Mammary epithelial cell (primary cell): ENCODE measurements at places on chromosomes 7 and 10.

- no peak for DNase-seq
These were observed 61.2 kb upstream of the ABLIM1 start for GRCh38 chr10:114719311-114719710.

DNA sequence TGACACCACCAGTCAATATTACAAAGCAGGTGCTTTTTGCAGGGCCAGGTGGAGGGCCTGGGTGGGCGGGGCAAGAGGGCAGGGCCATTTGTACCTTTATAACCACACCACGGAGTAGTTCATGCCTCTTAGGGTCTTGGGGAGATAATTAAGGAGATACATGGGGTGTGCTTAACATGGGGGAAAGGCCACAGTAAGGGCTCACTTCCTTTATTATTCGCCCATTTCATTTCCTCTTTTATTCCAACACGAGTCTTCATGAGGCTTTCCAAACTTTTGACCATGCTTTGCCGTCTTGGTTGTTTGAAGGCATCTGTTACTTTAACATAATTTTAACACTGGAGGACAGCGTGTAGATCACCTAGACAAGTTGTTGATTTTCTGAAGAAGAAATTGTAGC, 33.3 kb upstream of the LYZL2 start:
- no peak for DNase-seq

- DNase-seq, result no peak
These were observed 227.0 kb downstream of the INHBA start for GRCh38 chr7:41475801-41476459.

DNA sequence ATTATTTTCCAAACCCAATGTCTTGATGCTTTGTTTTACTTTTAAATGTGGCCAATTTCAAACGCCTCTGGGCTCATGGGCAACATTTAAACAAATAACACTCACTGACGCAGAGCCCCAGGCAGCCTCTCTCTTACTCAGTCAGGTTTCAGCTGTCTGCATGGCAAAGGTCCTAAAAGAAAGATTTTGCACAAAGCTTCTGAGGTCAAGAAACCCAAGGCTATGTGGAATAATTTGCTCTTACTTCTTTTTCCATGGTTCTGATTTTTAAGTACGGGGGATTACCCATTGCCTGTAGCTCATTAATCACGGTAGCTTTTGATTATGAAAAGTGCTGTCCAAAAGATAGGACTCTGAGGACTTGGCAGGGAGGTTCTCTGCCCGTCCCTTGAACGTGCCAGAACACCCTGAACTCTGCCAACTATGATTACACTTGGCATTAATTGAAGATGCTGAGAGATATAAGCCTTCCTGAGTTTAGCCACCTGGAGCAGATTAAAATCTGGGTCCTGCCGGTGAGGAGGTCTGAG, 14.1 kb upstream of the MSRB2 start:
- peak; percentile 27 for DNase-seq

- DNase-seq, result no peak
These were observed 243.8 kb downstream of the GLI3 start for GRCh38 chr7:41992881-41993867.

DNA sequence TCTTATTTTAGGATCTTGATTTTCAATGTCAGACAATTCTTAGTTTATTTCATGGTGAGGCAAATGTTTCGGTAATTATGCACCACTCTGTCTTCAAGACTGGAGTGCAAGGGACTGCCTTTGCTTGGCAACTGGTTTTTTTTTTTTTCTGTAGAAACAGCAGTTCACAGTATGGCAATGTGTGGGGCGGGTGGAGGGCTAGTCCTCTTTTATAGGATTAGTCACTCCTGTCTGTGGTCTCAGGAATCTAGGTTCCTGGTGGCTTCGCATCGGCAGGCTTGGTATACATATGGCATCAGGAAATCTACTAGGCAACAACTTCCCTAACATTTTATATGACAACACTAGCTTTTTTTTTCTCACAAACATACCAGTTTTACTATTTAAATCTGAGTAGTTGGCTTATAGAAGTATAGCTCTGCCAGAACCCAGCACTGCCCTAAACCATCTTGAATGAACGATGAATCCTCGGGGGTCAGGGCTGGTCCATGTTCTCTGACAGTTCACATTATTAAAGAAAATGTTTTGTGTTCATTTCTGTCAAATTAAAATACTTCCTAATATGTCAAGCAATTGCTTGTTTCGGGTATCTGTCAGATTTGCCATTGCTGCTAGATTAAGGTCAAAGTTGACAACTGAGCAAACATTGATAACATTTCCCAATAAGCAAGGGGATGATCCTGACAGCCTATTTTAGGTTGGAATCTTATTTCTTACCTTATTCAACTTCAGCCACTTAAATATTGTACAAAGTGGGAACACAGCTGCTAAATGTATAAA, 289.7 kb upstream of the VSTM2A start:
- peak; percentile 32 for DNase-seq

- no peak for DNase-seq
These were observed 171.7 kb downstream of the LCOR start for GRCh38 chr10:97003804-97004201.

DNA sequence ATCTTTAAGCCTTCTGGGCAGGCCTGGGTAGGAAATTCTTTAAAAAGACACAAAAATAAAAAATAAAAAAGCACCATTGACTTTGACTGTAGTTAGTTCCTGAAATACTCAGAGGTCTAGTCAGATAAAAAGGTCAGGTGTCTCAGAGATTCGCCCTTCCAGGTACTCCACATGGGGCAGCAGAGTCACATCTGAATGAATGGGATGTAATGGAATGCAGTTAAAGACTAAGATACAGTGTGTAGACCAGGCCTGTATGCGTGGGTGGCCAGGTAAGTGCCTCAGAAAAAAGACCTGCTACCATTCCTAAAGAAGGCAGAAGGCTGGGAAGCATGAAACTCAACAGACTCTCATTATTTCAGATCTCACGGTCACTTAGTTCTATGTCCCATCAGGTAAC, 68.6 kb upstream of the SEM1 start:
- peak; percentile 25 for DNase-seq

DNA sequence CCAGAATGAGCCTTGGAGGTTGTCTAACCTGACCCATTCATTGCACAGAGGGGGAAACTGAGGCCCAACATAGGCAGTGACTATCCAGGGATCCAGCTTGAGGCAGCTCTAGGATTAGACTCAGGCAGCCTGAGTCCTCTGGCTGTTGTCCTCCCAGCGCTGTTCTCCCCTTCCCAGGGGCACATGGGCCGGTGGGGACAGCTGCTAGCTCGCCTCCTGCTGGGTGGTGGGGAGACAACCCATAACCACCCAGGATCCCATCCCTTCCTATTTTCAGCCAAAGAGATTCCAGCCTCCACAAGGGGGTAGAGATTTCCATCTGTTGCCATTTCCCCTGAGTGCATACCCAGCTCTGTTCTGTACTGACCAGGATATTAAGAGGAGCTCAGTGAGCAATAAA, 145.1 kb upstream of the GPR26 start:
- DNase-seq, result no peak

GRCh38 chr10:30413996-30414576, 19.9 kb upstream of the MAP3K8 start:
- DNase-seq, result peak; percentile 48

GRCh38 chr7:146652176-146652575, 535.6 kb downstream of the CNTNAP2 start:
- no peak for DNase-seq

DNA sequence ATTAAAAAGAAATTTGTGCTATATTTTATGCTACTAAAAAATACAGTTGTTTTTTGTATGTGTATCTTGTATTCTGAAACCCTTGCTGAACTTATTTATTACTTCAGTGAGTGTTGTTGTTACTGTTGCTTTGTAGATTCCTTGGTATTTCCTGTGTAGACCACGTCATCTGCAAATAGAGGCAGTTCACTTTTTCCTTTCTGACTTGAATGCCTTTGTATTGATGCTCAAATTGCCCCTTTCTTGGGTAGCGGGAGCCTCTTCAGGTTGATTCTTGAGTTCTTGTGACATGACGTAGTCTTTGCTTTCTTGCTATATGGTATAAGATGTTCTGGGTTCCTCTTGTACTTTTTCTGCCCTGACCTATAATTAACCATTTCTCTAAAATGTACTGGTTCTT, 504.1 kb downstream of the SDK1 start:
- DNase-seq, result peak; percentile 16

- DNase-seq, result no peak
These were observed 66.7 kb upstream of the FAM20C start for GRCh38 chr7:125661-126060.

DNA sequence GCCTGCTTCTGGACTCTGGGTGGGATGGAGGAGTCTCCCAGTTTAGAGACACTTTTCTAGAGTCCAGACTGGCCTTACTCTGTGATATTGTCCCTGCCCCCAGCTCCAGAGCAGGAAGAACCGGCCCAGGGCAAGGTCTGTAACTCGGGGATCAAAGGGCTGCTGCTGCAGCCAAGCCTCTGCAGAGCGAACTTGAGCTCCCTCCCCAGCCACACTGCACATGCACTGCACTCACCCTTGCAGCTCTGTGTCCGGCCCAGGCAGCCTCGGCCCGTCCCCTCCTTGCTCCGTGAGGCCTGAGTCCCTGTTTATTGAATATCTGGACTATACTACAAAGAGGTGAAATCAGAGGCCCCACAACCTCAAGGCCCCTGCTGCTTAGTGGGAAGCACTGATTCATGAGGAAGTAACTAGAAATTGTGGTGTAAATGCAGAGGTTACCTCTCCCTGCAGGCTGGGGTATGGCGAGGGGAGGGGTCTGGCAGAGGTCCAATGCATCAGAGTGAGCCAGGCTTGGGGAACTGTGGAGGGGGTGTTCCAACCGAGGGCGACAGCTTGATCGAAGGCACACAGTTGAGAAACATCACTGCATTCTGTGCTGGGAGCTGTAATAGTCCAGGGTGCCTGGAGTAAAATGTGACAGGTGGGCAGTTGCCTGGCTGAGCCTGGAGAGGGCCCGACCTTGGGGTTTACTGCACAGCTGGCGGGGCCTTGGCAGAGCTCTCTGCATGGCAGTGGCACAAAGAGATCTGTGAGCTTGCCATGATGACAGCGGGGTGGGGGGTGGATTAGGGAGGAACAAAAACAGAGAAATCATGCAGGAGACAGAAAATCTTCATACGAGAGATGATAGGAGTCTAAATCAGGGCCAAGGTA, 49.1 kb downstream of the AOC1 start:
- DNase-seq, result no peak

GRCh38 chr10:119703903-119704508, 21.8 kb upstream of the INPP5F start:
- DNase-seq, result no peak

GRCh38 chr7:4606797-4607196, 75.3 kb upstream of the FOXK1 start:
- DNase-seq, result no peak

DNA sequence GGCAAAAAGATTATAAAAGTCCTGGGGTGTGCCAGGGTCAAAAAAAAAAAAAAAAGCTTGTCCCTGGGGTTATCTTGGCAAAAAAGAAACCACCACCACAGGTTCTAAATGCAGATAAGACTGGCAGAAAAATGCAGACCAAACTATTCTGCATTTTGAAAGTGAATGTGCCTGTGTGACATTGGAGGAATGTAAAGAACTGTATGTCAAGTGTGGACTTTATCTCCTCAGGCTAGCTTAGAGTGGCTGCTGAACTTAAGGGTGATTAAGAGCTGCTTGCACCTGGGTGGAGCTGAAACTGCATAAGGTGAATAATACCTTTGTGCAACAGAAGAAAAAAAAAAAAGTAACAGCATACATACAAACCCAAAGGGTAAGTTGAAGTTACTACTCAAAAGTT, 1.3 kb upstream of the NAPEPLD start:
- DNase-seq, result peak; percentile 80

DNA sequence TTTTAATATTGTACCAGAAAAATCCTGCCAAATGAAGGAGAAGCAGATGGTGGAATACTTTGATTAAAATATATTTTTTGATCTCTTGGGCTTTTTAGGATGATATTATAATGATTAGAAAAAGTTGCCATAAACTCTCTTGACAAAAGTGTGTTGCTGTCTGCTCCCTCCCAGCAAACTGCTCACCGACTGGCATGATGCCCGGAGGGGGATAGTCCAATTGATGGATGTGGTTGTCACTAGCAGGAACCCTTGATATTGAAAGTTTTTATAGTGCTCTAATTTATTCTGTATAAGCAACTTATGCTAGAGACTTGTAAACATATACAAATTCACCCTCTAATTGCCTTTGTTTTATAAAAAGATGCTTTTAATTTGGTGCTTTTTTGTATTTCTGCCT, 114.0 kb downstream of the DNAH11 start:
- no peak for DNase-seq

DNA sequence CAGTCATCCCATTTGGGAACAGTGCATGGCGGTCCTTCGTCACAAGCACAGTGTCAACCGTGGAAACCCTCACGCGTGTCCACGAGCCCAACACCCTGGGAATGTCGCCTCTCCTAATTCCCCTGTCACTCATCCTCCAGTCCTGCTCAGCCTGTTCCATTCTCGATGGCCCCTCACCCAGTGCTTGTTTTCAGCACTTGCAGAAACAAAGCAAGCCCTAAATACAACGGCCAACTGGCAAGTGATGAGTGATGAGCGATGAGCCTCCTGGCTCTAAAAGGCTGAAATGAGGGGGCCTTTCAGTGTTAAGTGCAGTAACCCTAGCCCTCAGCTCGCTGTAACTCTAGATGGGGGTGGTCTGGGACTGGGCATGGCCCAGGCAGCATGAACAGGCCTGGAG, 22.6 kb downstream of the NKX2-3 start:
- DNase-seq, result no peak

DNA sequence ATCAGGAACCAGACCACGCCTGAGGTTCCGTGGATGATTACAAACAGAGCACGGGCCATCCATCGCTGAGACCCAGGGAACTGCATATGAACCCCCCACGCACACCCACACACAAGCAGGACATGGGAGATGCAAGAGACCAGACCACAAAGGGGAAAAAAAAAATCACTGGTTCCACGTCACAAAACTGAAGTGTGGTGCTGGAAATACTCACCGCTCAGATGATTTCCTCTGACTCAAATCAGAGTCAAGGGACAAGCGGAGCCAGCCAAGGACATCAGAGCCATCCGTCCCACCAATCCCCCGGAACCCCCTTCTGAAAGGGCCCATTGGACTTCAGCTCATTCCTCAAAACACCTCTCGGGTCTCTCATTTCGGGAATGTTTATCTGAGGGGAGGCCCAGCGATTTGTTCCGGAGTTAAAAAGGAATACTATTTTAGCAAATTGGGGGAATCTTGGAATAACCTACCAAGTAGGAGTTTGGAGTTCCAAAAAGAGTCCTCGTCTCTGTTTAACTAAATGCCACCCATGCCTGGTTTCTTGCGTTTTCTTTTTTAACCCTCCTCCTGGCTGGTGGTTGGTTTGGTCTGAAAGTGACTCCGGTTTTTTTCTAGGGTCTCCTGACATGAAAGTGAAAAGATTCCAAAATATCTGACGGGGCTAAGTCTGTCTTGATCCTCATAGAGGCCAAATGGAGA, 15.0 kb downstream of the SNX8 start:
- no peak for DNase-seq

DNA sequence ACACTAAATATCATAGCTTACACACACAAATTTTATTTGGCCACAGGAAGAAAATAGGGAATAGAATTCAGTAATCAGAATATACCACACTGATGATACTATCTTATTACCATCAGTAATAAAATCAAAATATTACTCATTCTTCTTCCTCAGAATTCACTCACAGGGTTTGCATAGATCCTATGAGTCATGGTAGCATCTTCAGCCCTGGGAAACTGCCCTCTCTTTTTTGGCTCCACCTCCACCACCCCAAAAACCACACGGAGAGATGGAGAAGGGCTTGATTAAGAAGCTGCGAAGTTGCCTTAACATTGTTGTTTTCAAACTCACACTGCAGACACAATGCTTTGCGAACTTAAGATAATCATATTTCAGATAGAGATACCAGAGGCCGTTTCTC, 154.1 kb upstream of the AHR start:
- peak; percentile 78 for DNase-seq
